ENCODE measurements at places on chromosomes 4 and X.

DNA sequence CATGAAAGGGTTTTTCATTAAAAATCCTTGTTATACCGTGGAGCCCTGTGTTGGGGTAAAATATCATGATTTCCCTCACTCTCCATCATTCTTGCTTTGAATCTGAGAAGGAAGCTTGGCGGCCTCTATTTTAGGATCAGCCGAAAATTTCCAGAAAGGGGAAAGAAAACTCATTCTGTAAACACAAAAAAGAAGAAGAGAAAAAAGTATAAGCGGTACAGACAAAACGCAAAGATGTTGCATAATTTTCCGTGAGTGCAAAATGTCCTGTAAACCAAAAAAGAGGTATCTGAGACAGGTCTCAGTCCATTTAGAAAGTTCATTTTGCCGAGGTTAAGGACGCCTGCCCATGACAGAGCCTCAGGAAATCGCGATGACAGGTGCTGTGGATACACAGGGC, 5.3 kb downstream of the CSF2RA start:
- DNase-seq = no peak

GRCh38 chr4:72418458-72418857, 150.6 kb downstream of the ADAMTS3 start:
- DNase-seq = peak; percentile 56

- DNase-seq = no peak
These were observed 316.7 kb upstream of the DIPK2B start for GRCh38 chrX:45517090-45517973.

- DNase-seq = no peak
These were observed 35.2 kb downstream of the SLC25A5 start for GRCh38 chrX:119503484-119503861.

DNA sequence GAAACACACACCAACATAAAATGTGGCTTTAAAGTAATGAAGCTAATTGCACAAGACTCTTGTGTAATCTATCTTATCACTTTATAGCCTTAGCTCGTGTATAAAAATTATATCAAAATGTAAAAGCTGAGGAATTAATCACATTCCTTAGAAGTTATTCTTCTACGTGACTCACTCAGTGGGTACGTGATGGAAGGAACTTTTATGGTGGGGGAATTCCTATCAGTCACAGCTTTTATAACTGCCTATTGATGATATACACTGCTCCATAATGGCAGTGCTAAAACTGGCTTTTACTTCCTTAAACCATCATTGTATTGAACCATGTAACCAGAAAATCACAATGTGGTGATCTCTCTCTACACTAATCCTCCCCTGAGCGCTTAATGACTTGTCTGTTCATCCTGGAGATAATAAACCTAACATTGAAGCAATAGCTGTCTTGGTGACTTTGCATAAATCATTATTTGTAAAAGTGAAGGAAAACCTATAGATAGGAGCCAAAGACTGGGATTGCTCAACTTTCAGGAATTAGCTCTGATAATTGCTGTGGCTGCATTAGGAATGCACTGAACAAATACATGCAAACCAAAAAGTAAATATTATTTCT, 276.7 kb downstream of the GBA3 start:
- DNase-seq = no peak

DNA sequence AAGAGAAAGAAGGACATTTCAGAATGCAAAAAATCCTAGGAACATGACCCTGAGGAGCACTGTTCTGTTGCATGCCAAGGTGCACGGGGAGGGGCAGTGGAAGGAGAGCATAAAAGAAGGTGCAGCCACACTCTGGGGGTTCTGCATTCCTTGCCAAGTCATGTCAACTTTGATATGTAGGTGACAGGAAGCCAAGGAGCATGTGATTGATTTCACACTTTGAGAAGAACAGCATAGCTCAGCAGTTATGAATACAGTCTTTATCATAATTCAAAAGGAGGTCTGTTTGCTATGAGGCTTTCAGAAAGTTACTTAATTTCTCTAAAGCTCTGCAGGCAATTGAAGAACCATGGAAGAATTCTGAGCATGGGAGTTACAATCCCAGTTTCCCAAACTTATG, 50.6 kb downstream of the SCFD2 start:
- DNase-seq = no peak

GRCh38 chr4:15668566-15669435, 12.8 kb upstream of the FAM200B start:
- DNase-seq = no peak

DNA sequence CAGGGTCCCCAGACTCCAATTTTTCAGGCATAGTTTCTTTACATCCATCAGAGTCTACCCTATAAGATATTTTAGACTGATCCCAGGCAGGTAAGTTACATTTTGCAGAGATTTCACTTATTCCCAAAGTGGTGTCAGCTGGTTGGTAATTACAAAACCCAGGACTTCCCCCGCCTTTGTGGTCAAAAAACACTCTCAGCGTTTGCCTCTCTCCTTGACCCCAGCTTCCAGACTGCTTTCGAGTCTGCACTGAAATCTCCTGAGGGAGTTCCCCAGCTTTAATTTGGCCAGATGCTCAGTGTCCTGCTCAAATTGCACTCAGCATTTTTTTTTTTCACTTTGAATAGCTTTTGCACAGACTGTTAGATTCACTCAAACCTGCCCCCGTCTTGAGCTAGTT, 11.2 kb upstream of the AMOT start:
- DNase-seq = no peak

Data from sciatic nerve (tissue), 2 donors.